Activated T-cell treated with anti-CD3 and anti-CD28 coated beads for 24 hours (primary cell): ENCODE measurements at places on chromosomes 13 and 19.

GRCh38 chr13:27964741-27965323 lies 4.3 kb downstream of the CDX2 start:
- DNase-seq, result no peak

DNA sequence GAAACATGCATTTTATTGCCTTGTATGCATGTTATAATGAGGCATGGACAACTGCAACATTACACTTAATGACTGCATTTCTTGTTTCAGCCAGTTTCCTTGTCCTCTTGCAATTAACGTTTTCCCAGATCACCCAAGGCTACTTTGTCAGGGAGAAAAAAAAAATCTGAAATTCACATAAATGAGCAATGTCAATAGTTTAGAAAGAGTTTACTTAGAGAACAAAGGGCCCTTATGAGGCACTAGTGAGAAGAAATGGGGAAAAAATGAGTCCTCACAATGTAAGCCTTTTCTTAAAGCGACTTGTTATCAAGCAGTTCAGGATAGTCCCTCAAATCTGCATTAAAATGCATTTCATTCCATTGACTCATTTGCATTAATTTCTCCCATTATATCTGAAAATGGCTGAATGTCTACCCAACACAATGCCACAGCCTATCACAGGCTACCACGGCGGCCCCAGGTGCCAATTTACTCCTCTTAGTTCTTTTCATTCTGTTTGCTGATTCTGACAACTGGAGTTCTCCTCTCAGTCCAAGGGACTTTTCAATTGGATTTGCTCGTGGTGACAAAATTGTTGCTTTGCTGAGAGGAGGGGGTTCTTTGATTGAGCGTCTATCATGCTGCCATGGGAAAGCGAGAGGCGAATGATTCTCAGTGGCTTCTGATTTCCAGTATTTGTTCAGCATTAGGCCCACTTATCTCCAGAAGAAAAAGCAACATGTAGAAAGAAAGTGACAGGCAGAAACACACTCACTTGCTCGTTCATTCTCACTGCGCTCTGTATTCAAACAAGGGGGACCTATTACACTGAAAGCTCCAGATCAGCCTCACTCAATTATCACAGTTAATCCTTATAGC lies 107.1 kb downstream of the DACH1 start:
- DNase-seq, result no peak

- peak; percentile 68 for DNase-seq
These were observed 1.9 kb upstream of the LMTK3 start for GRCh38 chr19:48513289-48514122.

DNA sequence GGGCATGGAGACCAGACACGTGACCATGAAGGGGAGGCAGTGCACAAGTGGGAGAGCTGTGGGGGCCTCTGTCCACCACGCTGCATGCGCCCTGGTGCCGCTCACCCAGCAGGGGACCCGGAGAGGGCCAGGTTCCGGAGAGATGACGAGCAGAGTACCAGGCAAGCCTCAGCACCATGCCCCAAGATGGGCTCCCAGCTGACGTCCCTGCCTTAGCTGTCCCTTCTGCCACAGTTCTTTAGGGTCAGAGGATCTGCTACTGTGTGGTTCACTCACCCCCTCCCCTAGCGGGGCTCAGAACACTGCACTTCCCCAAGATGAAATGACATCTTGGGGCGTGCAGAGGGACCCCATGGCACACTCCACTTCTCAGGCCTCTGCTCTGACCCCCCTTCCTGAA lies 9.6 kb upstream of the PRKD2 start:
- no peak for DNase-seq
